Mucosa of descending colon (tissue), 3 donors: ENCODE measurements at places on chromosomes 4 and X.

DNA sequence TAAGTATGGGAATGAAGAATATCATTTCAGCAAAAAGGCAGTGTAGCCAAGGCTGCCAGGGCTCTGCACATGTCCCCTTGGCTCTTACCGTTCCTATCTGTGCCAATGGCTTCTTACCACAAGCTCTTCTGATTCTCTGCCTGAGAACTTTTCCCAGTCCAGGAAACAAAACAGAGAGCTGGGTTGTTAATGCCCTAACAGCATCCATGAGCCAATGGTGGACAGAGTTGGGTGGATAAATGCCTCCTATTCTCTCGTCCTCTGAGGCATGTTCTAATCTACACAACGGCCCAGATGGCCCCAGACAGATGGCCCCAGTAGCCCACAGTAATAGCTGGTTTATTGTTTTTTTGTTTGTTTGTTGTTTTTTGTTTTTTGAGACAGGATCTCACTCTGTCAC is 28.0 kb downstream of the SCD5 start:
- no peak for DNase-seq

DNA sequence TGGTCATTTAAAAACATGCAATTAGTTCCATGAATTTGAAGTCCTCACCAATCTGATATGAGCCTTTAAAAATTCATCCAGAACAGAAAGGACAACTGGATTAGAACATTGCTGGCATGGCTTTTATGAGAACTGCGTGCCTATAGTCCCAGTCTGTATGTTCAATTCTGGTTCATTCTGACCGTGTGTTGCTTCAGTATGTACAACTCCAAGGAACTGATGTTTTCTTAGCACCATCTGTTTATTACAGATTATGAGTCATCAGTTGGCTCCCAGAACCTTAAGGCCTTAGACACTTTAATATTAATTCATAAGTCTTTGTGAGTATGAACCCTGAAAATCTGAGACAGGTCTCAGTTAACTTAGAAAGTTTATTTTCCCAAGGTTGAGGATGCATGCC is 115.0 kb downstream of the CEP44 start:
- DNase-seq = no peak

- no peak for DNase-seq
Measured at GRCh38 chr4:118029224-118029623, 5.1 kb upstream of the NDST3 start.

- no peak for DNase-seq
Measured at GRCh38 chr4:164538097-164538496, 215.8 kb upstream of the SMIM31 start.

DNA sequence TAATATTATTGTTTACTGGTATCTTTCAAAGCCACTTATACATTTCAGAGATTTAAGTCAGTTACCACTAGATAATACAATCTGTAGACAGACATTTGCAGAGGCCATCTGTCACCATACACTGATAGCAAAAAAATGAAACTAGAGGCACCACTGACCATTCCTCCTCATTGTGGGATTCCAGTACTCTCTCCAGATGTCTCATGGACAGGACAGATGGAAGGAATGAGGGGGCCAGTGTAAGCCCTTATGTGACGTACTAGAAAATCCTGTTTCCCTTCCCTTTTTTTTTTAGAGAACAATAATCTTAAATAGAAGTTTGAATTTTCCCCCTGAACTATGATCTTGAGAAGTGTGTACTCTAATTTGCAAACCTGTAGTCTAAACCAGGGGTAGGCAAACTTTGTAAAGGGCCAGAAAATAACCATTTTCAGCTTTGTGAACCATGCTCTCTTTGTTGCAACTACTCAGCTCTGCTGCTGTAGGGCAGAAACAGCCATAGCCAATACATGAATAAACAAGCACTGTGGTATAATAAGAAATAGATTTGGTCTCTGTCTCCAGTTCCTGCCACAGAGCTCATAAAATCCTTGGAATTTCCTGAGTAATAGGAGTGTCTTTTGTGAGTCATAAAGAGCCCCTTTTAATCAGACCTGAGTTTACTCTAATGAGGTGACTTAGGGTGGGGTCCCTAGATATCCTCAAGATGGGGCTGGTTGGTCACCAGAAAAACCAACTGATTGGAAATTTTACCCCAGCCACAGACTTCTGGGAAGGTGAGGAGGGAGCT is 90.4 kb downstream of the MOSPD2 start:
- no peak for DNase-seq
